NCI-H510A treated with DMSO at 0.1 percent for 48 hours (cell line): ENCODE measurements at places on chromosomes 5 and 9.

- DNase-seq: no peak
Observed at GRCh38 chr5:127571314-127572131, 54.1 kb downstream of the PRRC1 start.

- DNase-seq: no peak
Observed at GRCh38 chr5:143073766-143074165, 303.6 kb downstream of the ARHGAP26 start.

DNA sequence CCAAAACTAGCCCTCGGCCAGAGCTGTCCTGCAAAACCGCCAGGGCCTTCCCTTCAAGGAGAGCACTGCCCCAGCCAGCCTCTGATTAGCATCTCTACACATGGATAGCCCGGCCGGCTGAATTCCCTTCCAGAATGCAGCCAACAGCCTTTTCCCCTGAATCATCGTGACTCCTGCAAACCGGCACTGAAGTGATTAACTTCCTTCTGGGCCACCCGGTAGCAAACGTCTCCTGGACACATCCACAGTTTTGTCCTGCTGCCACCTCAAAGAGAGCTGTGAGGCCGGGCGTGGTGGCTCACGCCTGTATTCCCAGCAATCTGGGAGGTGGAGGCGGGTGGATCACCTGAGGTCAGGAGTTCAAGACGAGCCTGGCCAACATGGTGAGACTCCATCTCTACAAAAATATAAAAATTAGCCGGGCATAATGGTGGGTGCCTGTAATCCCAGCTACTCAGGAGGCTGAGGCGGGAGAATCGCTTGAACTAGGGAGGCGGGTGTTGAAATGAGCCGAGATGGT, 21.1 kb upstream of the EEIG1 start:
- DNase-seq: no peak

GRCh38 chr9:92507005-92507404, 24.7 kb upstream of the ASPN start:
- DNase-seq: no peak

DNA sequence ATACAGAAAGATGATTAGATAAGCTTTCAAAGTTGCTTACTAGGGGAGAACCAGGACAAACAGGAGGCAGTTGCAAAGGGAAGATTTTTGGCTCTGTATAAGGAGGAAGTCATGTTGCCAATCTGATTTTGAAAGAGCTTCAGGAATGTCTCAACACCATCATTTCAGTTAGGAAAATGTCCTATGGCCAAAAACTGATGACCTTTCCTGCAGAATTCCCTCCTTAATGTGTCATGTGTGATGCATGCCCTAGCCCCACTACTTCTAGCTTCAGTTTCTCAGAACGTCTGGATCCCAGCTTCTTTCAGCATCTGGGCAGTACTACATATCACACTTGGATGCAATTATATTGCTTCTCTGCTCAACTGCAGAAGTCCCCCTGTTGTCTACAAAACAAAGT, 211.5 kb upstream of the NREP start:
- DNase-seq: no peak

GRCh38 chr9:137421838-137422603, 941 bp downstream of the EXD3 start:
- no peak for DNase-seq

GRCh38 chr9:98687911-98688310, 20.8 kb downstream of the GABBR2 start:
- no peak for DNase-seq

GRCh38 chr5:147177125-147177840, 57.5 kb upstream of the STK32A start:
- DNase-seq: no peak

- no peak for DNase-seq
Observed at GRCh38 chr9:18173923-18174322, 300.0 kb upstream of the ADAMTSL1 start.

- no peak for DNase-seq
Observed at GRCh38 chr9:104107799-104108198, 13.7 kb downstream of the SMC2 start.

GRCh38 chr5:65475336-65475735, 6.4 kb downstream of the ADAMTS6 start:
- no peak for DNase-seq

DNA sequence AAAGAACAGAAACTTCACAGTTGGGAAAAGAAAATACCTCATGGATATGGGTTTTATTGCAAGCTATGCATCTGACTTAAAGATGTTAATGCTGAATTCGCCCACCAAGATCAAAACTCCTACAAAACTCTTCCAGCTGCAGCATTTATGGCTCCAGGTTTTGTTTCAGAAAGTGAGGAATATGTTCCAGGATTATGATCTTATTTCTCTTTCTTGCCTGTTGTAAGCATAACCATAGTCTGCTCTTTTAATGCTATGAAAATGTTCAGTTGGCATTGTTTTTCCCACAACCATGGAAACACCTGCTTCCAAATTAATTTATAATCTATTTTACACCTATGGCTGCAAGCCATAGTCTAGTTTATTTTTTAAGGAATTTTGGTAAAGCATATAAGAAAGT, 34.9 kb upstream of the FST start:
- no peak for DNase-seq
